ENCODE measurements at places on chromosomes 7 and 10.

- no peak for DNase-seq
Observed at GRCh38 chr7:88480271-88480670, 173.6 kb upstream of the STEAP4 start.

DNA sequence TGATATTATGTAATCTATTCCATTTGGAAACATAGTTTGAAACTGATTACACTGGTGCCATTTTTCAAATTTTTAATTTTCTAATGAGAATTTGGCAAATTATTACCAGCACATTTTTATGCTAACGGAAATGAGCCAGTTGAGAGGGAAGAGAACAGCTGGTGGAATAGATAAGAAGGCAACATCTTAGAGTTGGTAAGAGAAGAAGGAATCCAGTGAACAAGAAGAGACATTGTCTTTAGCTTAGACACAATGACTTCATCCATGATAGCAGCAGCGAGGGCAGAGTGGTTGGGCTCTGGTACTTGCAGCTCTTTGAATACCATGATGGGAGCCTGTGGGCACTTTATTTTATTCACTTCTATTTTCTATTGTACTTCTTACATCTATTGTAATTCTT, 89.6 kb downstream of the CHRM2 start:
- DNase-seq = no peak

- no peak for DNase-seq
Observed at GRCh38 chr10:124642088-124642710, 102.0 kb downstream of the FAM53B start.

DNA sequence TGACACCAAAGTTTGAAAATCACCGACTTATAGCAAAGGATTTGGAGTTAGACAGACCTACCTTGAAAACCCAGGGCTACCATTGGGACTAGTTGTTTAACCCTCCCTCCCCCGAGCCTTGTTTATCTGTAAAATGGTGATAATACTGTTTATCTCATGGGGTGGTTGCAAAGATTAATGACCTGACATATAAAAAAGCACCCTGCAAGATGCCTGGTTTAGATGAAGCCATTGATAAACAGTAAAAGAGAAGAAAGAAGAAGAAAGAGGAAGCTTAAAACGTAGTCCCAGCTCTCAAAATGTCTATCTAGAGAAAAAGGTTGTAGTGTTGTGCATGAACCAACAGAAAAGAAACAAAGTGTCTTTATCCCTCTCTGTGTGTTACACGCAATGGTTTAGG, 145.7 kb downstream of the FGFR2 start:
- no peak for DNase-seq

DNA sequence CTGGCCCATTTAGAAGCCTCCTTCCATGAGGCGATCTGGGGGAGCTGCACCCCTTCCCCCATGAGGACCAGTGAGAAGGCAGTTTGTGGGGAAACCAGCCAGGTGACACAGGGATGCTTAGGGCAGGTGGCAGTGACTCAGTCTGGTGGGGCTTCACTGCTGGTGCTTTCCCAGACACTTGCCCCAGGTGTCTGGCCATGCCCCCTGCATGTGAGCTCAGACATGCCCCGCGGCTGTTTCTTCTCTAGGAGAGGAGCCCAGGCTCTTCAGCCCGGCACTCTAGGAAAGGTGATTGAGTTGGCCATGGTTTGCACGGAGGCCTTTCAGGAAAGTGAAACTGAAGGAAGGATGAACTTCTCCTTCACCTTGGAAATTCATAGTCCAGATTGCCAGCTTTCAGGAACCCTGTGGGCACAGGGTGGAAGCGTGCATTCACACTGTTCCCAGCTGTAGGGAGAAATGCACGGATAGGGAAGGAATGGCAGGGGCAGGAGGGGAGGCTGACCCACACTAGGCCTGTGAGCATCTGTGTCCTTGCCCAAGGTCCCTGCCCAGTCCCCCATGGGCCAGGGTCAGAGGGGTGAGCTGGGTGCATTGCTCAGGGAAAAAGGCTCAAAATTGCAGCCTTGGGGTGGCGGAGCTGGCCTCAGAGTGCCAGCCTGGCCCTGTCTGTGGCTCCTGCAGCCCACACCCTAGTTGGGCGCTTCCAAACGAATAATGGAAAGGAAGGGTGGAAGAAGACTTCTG, 359.1 kb downstream of the GLRX3 start:
- DNase-seq = no peak

GRCh38 chr7:151314401-151314800, 27.2 kb upstream of the NUB1 start:
- no peak for DNase-seq

DNA sequence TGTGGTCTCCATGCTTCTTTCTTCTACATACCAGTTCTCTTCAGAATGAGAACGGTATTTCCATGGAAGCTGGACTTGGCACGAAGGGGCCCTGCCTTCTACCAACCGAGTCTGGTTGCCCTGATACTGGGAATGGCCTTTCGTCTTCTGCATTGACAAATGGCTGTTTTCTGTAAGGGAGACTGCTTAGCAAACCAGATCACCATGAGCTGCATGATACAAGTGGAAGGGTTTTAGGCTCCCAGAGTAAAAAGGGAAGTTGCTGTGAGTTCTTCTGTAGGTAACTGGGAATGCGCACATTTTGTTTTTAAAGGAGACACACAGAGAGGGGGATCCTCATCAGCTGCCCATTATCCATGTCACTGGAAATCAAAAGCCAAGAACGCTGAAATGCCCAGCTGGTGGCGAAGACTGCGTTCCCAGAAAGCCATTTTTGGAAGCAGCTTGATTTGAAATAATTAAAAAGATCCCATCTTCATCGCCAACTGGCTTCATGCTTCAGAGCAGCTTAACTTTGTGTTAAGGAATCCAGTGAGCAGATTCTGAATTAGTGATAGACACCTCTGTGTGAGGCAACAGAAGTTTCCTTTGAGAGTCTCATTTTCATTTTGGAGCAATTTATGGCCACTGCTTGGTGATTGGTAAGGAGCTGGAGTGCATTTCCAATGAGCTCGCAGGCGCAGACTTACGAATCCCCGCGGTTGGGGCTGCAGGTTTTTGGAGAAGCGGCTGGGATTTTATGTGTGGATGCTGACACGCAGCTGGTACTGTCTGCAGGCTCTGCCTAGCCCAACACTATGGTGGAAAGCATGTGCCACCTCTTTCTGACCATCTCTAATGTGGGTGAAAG, 672.7 kb upstream of the FOXK1 start:
- no peak for DNase-seq

- DNase-seq = no peak
Observed at GRCh38 chr10:113967126-113967525, 76.5 kb upstream of the ADRB1 start.

GRCh38 chr10:115974816-115975430, 298.1 kb downstream of the GFRA1 start:
- no peak for DNase-seq

DNA sequence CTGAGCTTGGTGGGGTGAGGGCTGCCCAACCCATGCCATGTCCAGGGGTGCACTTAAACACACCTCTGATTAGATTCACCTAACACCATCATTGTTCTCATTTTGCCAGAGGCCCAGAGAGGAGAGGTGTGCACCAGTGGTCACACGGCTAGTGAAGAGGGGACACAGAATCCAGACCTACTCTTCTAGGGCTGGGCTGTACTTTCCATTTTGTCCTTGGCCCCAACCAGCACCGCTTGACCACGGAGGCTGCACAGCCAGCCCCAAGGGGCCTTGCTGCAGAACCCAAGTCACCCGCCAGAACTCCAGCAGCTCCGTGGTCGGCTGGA, 246 bp upstream of the WDFY4 start:
- DNase-seq = no peak

DNA sequence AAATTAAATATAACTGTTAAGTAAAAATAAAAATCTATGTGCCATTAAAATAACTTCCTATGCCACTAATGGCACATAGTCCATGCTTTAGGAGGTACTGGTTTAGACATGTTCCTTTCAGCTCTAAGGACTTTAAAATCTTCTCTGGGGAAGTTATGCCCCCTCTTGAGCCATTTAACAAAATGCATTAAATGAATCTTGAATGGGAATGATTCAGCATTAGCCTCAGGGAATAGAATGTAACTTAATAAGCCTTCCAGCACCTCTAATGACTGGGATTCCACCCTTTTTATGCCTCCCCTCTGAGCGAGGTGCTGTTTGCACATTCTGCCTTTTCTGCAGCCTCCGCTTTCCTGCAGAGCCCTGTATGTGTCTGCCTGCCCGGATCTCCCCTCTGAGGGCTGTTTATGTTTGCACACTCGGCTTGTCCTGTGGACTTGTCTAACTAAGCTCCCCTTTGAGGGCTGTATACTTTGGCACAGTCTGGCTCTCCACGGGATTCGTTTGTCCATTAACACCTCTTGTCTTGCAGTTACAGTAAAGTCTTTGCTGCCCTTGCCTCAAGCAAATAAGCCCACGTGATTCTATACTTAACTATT, 108.4 kb upstream of the HPS1 start:
- DNase-seq = no peak
